ENCODE measurements at places on chromosomes 3 and 15.

DNA sequence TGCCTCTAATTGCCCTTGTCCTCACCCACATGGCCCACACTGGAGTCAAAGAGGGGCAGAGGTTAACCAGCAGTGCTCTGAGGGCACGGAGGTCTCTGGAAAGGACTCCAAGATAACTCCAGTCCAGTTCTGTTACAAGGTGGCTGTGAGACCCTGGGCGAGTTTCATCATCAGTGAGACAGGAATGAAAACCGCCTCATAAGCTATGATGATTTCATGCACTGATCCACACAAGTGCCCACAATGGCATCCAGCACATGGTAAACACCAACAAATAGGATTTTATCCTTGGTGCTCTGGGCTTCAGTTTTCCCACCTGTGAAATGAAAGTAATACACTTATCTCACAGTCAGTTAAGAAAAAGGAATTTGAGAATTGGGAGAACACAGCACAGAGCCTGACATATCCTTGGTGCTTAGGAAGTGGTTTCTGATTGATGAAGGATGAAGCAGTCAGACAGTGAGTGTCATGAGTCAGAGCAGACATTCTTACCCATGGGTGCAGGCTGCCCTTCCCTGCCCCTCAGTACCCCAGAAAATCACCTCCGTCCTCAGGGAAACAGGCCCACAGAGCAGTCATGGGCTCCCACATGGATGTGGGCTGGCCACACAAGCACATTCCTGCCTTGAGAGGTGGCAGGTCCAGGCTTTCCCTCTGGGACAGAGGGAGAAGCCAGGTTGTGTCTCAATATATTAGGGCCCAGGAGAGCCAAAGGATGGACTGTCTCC is 48.4 kb downstream of the DAPK2 start:
- peak; percentile 33 for DNase-seq

GRCh38 chr15:74857082-74857655 is 14.2 kb upstream of the ULK3 start:
- DNase-seq, result no peak

DNA sequence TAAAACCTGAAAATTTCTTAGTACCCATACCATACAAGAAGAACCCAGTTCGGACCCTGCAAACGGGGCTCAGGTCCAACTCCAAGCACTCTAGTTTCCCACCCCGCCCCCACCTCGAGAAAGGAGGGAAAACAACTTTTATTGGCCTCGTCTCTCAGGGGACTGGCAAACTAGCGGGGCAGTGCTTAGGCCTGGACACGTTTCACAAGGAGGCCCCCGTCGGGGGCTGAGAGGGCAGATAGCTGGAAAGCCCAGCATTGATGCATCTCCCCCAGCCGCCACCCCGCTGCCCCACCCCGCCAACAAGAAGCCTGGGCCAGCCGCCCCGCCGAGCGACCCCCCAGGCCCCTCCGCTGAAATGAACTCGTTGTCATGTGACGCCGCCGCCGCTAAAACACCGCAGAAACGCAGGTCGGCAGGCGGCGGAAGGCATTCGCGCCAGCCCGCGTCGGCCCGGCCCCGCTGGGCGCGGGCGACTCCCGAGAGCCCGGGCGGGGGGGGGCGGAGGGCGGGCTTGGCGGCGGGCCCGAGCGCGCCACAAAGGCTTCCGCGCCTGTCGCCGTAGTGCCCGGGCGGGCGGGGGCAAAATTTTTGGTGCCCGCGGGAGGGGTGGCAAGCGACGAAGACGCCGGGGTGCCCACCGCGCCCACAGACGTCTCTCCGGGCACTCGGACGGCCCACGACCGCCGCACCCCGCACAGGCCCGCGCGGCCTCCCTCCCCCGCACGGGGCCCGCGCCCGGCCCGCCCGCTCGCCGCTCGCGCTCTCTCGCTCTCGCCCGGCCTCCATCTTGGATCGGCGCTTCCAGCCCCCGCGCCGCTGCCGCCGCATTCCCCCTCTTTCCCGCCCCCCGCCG is 634 bp downstream of the STAG1 start:
- peak; percentile 55 for DNase-seq

DNA sequence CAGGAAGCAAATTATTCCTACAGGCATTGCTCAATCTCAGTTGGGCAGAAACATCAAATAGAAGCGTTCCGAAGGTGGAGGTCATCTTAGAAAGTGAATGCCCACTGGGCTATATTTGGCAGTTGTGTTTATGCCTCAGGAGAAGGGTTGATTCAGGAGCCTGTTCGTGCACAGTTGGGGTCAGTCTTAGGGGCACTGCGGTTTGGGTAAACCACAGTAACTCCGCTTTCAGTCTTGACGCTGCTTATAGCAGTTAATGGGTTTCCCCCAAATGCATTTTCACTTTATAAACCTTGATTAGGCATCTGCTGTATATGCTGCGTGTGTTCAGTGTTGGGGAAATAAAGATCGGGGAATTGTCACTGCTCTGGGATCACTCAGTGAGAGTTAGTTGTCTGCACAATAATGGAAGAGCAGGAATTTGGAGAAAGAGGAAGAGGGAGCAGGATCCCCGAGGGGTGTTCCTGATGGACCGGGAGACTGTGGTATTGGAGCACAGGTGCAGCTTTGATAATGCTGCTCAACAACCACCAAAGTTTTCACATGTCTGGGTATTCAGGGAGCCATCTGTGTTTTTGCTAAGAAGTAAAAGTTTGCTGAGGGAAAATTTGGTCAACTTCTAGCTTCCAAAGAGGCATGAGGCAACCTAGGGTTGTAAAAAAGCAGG is 124.3 kb upstream of the EIF1B start:
- DNase-seq, result no peak

GRCh38 chr15:32956711-32957110 is 237.8 kb downstream of the FMN1 start:
- DNase-seq, result no peak

GRCh38 chr3:45946875-45947274 is 3.6 kb downstream of the CXCR6 start:
- DNase-seq, result no peak

DNA sequence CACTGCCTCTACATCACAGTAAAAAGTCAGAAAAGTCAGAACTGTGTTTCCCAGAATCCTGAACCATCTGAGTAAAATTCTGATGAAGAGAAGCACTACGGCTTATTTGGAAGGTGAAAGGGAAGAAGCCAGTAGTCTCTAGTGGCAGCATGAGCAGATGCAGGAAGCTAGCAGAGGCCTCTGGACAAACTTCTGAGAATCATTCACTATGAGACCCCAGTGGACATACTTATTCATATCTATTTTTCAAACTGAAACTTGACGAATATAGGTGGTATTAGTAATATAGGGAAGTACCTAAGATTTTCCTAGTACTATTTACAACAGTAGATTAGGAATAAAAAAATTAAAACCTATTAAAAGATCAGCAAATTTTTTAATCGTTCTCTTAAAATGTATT is 272.8 kb upstream of the TTC14 start:
- DNase-seq, result no peak

DNA sequence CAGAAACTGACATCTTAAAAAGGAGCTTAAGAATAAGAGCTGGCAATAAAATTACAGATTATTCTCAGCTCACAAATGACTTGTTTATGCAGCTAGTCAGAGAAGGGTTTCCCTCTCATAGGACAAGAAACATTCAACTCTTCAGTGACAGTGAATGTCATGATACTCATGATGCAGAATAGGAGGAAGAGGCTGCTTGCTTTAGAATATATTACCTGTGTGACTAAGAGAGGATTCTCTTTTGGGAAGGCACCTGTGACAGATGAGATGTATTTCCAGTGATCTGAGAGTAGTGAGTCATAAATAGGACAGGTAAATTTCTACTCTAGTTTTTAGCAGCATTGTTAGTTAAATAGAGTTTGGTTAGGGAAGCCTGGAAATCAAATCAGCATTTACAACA is 39.9 kb downstream of the RASA2 start:
- no peak for DNase-seq

GRCh38 chr3:14467814-14468620 is 65.6 kb downstream of the SLC6A6 start:
- DNase-seq, result peak; percentile 26

DNA sequence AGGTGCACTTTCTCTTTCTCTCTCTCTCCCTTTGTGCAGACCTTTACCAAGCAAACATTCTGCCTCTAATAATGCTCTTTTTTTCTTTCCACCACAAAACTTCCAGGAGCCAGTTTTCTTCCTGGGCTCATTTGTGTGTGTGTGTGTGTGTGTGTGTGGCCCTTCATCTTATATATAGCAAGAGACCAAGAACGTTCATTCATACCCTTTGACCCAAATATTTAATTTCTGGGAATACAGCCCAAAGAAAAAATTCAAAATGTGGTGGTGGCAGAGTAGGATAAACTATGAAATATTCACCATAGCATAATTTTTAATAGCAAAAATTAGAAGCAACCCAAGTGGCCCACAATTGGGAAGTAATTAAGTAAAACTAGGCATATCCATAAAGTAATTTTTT is 398.9 kb downstream of the IGSF11 start:
- DNase-seq, result no peak

DNA sequence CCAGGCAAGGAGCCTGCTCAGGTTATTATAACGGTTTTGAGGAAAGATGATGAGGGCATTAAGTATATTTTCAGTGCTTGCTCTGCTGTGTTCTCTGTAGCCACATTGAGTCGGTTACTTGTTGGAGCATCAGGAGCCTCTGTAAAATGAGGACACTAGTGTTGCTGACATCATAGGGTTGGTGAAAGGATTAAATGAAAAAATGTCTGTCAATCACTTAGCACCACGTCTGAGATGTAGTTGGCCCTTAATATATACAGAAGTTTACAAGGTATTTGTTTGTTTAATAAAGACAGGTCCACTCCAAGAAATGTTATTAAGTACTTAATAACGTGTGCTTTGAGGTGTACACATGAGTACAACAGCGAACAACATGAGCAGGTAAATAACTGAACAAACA is 735 bp upstream of the SLC25A26 start:
- no peak for DNase-seq

DNA sequence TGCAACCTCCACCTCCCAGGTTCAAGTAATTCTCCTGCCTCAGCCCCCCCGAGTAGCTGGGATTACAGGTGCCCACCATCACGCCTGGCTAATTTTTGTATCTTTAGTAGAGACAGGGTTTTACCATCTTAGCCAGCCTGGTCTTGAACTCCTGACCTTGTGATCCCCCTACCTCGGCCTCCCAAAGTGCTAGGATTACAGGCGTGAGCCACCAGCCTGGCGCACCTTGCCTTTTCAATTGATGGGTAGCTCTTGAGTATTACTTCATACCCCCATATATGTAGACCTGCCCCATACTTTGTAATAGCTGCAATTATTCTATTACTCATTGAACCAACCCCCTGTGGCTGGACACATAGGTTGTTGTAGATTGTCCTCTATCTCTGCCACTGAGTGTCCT is 101.3 kb downstream of the LRRK1 start:
- no peak for DNase-seq

DNA sequence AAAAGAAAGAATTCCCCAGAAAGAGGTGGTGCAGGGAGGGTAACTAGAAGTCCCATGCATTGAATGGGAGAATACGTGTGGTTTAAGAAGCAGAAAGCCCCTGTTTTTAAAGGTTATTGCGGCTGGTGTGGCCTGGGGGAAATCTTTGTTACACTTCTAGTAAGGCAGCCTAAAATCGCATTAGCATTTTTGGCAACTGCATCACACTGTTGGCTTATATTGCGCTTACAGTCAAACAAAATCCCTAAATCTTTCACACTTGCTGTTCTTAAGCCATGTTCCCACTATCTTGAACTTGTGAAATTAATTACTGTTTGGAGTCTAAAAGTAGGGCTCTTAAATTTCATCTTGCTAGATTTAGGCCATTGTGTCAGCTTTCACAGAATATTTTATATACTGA is 66.0 kb upstream of the GOLIM4 start:
- DNase-seq, result no peak

DNA sequence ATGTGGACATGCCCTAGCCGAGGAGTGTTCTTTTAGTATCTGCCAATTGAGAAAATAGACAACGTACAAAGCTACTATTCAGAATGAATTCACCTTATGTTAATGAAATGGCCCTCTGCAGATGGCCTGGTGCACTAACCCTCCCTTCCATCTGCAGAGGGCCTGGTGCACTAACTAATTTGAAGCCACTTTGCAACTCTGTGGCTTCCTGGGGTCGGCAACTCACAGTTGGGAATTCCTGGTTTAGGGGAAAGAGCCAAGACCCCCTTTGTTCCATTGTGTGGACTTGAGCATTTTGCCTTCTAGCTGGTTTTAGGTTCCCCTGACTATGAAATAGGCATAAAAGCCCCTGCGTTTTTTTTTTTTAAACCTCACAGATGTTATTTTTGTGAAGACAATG is 204.3 kb upstream of the UBE3A start:
- no peak for DNase-seq

DNA sequence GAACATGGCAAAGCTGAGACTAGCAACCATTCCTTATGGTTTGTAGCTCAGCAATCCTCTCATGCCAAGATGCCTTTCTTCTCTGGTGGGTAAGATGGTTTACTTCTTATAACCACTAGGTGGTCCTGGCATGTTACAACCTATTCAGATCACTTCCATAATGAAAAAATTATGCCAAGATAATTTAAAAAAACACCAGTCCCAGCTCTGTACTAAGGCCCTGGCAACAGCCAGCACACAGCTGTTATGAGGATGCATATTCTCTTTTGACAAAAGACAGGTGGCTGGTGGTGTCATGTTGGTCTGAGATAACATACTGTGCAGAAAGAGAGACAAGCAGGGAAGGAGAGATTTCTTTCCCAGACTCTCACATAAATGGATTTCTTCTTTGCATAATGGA is 65.7 kb upstream of the FRMD4B start:
- DNase-seq, result no peak

GRCh38 chr3:46811615-46812236 is 51.5 kb downstream of the MYL3 start:
- DNase-seq, result no peak

- DNase-seq, result no peak
Observed at GRCh38 chr15:41511331-41511898, 2.2 kb downstream of the LTK start.

GRCh38 chr15:48693484-48693883 is 48.0 kb upstream of the FBN1 start:
- peak; percentile 17 for DNase-seq

GRCh38 chr3:131794766-131795388 is 239.9 kb downstream of the CPNE4 start:
- DNase-seq, result peak; percentile 49

- DNase-seq, result no peak
Observed at GRCh38 chr3:8659242-8659641, 14.6 kb upstream of the SSUH2 start.

GRCh38 chr15:38671675-38672254 is 107.2 kb upstream of the RASGRP1 start:
- no peak for DNase-seq

DNA sequence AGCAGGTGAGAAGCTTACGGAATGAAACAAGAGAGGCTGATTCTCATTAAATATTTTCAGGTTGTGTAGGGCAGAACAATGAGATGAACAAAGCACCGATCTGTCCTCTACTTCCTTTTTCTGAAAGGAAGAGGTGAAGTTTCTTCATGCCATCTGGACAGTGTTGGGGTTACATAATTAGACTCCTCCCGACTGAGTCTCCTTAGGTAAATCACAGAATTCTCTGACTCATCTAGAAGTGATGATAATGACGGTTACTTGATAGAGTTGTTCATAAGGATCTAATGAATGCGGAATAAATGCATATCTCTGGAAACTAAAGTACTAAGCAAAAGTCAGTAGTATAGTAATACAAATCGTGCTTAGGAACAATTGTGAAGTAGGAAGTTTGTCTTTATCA is 21.2 kb downstream of the CRTC3 start:
- DNase-seq, result no peak

All from kidney glomerular epithelial cell (primary cell).